ENCODE measurements at places on chromosomes 11 and 22.

GRCh38 chr11:122721964-122722266, 66.4 kb downstream of the UBASH3B start:
- no peak for DNase-seq

GRCh38 chr11:65108469-65109123, 3.1 kb upstream of the TM7SF2 start:
- DNase-seq = no peak

GRCh38 chr22:43720716-43721115, 91.4 kb downstream of the EFCAB6 start:
- no peak for DNase-seq

- DNase-seq = no peak
Observed at GRCh38 chr11:19595499-19595839, 117.2 kb upstream of the NAV2 start.

DNA sequence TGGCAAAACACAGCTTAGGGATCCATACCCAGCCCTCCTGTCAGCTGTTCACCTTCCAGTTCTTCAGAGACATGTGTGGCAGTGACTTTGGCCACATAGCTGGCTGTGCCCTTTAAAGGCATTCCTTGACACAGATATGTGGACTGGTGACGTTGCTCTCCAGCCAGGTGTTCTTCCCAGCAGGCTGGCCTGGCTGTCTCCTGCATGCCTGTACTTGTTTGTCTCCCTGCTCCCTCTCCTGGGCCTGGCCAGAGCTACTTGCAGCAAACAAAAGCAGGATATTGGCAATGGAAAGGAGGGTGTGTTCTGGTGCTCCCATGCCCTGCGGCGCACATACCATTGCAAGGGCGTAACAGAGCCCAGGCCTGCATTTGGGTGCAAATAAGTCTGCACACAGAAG, 38.3 kb downstream of the PIK3IP1 start:
- no peak for DNase-seq

DNA sequence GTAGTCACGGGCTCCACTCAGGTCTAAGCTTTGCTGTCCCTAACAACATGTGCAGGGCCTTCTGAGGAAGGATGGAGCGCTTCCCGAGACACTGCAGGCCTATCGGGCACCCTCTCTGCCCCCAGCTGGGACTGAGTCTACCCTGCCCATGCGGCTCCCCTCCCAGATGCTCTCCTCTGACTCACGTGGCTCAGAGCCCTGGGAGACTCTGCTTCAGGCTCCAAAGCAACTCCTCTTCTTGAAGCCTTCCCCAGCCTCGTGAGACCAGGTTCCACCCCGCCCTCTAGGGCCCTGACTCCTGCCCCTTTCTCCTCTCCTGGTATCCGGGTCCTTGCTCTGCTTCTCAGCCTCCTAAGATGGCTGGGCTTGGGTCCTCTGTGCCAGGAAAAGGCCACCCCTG, 28.4 kb upstream of the ARFGAP3 start:
- no peak for DNase-seq

DNA sequence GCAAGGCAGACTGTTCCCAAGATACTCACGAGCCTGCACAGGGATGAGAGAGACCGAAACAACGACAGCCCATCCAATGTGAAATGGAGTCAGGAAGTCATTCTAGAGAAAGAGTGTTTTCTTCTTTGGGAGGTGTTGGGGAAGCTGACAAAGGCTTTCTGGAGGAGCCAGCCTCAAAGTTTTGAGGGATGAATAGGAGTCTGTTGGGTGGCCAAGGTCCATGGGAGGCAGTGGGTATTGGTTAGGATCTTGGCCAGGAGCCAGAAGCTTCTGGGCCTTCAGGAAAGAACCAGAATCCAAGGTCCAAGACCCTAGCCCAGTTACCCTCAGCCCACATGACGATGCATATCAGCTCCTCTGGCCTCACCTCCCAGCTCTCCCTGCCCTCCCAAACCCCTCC, 59.9 kb upstream of the SHISAL1 start:
- no peak for DNase-seq

DNA sequence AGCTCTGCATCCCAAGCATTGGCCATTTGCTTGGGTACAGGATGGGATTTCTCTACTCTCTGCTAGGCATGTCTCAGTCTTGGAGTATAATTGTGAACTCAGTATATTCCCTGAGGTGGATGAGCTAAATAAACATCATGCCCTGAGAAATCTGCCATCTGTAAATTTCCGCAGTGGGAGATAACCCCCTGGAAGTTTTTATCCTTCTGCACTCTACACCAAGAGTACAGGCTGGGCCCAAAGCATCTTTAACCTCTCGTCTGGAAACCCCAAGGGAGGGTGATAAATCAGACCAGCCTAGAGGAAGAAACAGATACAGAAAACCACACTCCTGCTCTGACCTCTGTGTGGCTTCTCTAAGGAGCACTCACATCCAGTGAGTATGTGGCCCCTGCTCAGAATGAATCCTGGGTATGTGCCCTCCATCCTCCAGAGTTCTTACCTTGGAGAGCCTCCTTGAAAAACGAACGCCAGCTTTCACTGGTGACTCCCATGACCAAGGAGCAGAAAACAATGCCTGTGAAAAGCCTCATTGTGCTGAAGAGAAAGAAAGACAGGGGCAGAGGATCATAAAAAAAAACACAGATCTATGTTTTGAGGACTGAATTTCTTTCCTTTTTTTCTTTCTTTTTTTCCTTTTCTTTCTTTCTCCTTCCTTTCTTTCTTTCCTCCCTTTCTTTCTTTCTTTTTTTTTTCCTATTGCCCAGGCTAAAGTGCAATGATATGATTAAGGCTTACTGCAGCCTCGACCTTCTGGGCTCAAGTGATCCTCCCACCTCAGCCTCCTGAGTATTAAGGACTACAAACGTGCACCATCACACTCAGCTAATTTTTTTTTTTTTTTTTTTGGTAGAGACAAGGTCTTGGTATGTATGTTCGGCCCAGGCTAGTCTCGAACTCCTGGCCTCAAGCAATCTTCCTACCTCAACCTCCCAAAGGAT, 938 bp downstream of the SAA4 start:
- DNase-seq = no peak

DNA sequence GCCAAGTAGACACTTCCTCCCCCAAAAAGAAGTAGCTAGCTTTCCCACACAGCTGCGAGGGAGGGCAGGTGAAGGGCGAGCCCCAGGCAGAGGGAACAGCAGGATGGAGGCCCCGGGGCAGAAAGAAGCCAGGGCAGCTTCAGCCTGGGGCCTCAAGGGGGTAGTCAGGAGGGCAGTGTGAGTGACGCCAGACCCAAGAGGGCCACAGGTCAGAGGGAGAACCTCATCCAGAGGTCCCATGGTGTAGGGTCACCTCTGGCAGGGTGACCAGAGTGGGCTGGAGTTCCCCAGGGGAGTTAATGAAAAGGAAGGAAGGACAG, 9.2 kb downstream of the PRR5 start:
- DNase-seq = no peak

DNA sequence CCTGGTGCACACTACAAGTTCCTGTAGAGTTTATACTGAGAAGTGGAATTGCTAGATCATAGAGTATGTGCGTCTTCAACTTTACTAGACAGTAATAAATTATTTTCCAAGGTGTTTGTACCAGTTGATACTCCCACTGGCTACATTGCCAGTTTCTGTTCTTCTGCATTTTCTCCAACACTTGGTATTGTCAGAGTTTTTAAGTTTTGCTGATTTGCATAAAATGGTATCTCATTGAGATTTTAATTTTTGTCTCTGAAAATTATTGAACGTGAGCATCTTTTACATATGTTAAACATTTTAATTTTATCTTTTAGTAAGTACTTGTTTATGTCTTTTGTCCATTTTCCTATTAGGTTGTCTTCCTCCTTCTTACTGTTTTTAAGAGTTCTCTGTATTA, 7.3 kb downstream of the TBCEL start:
- no peak for DNase-seq

DNA sequence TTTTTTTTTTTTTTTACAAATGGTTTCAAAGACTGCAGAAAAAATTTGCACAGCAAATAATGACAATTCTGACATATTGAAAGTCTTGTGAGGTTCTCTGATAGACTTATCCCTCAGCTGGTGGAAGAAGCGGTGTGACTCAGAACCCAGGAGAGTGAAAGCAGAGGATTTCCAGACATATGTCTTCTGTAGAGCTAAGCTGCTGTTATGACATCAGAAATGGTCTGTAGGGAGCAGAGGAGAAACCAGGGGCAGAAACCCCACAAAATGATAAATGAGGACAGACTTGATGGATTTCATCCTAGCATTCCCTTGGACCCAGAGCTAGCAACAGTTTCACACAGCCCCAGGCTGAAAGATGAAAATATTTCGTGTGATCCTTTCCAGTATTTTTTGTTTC, 582.6 kb downstream of the METTL15 start:
- DNase-seq = no peak

- DNase-seq = no peak
Observed at GRCh38 chr22:44535362-44536095, 37.5 kb upstream of the RTL6 start.

GRCh38 chr22:50530877-50531545, 1.2 kb upstream of the TYMP start:
- DNase-seq = peak; percentile 73

- DNase-seq = no peak
Observed at GRCh38 chr11:36215693-36216060, 73.5 kb downstream of the COMMD9 start.

DNA sequence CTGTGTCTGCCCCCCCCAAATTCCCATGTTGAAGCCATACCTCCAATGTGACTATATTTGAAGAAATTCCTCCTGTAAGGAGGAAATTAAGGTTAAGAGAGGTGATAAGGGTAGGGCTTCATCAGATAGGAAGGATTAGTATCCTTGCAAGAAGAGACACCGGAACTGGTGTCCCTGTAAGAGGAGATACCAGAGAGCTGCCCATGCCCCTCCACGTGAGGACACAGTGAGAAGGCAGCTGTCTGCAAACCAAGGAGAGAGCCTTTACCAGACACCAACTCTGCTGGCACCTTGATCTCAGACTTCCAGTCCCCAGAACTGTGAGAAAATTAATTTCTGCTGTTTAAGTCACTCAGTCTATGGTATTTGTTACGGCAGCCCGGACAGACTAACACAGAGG, 109.3 kb downstream of the ARFGAP2 start:
- no peak for DNase-seq

GRCh38 chr11:37110385-37110784, 512.3 kb upstream of the RAG2 start:
- no peak for DNase-seq

DNA sequence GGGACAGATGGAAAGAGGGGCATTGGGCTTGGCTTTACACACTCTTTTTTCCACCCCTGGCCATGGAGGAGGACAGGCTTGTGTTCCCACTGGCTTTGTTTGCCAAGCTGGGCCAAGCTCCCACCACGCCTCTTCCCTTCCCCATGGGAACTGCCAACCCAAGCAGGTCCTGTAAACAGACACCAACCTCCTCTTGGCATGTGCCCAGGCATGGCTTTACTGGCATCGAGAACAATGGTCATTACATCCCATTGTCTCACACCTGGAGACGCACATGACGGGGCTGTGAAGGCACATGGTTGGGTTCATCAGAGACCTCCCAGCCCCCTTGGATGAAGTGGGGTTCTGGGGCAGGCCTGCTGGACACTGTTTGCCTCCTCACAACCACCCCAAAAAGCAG, 11.7 kb downstream of the SEC14L3 start:
- no peak for DNase-seq

DNA sequence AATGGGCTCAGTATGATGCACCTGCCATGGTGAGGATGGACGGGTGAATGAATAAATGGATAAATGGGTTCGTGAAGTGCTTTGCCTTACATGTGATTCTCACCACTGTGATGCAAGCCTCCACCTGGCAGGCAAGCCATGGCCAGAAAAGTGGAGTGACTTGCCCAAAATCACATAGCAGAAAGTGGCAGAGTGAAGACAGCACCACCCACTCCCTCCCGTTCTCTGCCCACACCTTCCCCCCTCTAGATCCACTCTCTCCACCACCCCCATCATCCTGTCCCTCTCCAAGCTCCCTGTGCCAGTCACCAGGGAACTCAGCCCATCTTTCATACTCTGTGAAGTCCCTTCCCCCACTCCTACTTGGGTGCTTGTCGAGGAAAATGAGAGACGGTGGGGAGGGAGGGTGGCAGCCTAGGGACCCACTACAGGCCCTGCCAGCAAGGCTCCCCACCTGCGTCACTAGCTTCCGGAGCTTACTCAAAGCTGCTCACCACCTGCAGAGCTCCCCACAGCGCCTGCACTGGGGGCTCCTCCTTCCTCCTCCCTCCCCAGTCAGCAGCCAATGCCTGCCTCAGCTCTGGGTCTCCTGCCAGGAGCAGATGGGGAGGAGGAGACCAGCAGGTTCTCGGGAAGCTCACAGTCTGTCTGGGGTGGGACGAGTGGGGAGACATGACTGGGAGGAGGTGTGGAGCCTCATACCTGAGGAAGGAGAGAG, 82.3 kb downstream of the PDE2A start:
- DNase-seq = peak; percentile 27

GRCh38 chr11:1994121-1994520, 3.5 kb downstream of the H19 start:
- no peak for DNase-seq

DNA sequence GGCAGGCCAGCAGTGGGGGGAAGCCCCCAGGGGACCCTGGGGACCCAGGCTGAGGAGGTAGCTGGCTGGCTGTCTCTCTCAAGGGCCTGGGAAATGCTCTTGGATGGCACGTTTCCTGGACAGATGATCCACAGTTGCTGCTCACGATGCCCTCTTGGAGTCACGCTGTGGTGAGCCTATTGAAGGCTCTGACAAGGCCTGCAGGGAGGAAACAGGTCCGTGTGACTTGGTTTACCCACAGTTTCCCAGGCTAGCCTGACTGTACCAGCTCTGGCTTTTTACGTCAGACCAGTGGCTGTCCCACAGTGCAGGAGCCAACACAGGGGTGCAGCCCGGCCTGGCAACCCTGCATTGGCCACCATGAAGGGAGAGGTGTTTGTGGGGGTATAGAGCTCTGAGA, 29.2 kb upstream of the PPARA start:
- DNase-seq = no peak

GRCh38 chr22:46748908-46749675, 11.0 kb upstream of the CERK start:
- peak; percentile 47 for DNase-seq
